ENCODE measurements at places on chromosomes 11 and 22.

DNA sequence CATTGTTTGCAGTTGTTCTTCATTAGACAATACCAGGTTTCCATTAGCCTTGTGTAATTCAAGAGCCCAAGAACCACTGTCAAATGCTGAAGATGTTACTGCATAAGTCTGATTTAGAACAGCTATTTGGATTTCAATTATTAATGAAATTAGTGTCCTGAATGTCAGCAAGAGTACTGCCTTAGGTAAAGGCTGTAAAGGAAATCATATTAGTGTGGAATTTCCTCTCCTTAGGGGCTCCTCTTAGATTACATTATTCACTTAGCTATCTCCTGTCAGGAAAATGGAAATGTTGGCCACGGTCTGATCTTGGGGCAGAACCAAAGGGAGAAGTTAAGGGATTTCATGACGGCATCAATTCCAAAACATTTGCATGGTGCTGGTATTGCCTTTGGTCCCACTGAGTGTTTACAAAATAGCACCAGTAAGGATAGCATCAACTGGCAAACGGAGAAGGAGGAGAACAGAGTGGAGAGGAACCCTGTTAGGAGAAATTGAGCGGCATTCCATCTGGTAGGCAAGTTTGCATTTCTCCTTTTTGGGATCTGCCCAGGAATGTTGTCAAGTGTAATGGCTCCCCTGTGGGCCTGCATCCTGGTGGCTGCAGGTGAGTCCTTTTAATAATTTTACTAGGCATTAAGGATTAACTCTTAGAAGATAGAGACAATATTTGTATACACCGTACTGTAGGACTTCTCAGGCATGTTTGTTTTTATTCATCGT lies at the start of gene HTR3B:
Gene HTR3B, plus strand, starts transcription at position 418 of the 723 bp plus-strand sequence. Its CDS starts 138 bp downstream, at position 556.
- no peak for DNase-seq

DNA sequence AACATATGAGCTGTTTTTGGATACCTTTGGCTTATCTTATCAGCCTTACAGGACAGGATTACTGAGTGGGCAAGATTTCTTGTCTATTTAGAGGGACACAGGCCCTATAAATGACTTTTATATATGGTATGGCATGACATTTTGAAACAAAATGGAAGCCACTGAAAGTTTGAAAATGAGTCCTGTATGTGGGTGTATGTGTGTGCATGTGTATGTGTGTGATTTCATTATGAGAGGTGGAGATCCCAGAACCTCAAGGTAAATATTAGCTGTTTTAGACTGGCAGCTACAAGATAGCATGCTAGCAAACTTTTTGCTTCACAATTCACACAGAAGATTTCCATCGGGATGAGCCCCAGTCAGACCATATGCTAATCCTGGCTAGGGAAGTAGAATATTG lies 970.5 kb upstream of the CCDC90B start:
- no peak for DNase-seq

- DNase-seq = peak; percentile 16
Measured at GRCh38 chr11:8327761-8328192, 64.1 kb upstream of the LMO1 start.

DNA sequence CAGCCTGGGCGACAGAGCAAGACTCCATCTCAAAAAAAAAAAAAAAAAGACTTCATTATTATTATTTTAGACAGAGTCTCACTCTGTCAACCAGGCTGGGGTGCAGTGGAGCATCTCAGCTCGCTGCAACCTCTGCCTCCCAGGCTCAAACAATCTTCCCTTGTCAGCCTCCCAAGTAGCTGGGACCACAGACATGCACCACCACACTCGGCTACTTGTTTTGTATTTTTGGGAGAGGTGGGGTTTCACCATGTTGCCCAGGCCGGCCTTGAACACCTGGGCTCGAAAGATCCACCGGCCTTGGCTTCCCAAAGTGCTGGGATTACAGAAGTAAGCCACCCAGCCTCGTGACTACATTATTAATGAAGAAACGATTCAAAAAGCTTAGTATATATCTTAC lies 5.3 kb upstream of the TYMP start:
- DNase-seq = no peak

GRCh38 chr11:101346591-101346990 lies 217.0 kb upstream of the PGR start:
- no peak for DNase-seq

DNA sequence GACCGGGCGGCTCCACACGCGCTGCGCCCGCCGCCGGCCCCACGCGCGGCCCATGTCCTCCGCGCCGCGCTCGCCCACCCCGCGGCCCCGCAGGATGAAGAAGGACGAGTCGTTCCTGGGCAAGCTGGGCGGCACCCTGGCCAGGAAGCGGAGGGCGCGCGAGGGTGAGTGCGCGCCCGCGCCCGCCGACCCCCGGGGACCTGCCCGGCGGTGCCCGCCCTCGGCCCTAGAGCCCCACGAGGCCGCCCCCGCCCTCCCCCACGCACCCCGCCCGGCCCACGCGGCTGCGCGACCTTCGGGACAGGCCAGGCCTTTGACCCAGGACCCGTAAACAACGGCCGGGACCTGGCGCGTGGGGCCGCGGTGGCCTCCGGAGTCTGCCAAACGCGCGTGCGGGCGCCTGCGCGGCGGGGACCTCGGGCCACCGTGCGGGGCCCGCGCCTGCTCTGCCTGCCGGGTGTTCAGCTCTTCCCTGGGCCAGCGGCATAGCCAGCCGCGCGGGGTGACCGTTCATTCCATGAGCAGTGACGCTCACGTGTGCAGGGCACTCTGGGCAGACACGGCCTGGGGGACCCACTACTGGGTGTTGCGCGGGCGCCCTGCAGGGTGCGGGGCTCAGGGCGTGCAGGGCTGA lies at the start of gene PARVB:
Gene PARVB, plus strand, starts transcription at position 15 of the 634 bp plus-strand sequence. Its CDS starts 38 bp downstream, at position 53.
- peak; percentile 42 for DNase-seq
